ENCODE measurements at places on chromosomes 5 and 9. TPM values are rescaled to one million over a fixed set of nuclear protein-coding genes. Genes with fewer than 3 reads are reported as not detected.

The RNF183 gene
- not detected for total RNA-seq

The TAF11L5 gene
- not detected for total RNA-seq

The PCDHB9 gene
- total RNA-seq = 4.1 TPM

The SLC6A18 gene
- not detected for total RNA-seq

The SHB gene
- 31.8 TPM for total RNA-seq

The ZSWIM6 gene
- total RNA-seq = 7.1 TPM

The OR13C5 gene
- not detected for total RNA-seq

The RMRP gene
- 24,429 TPM for total RNA-seq

The HACD4 gene
- not detected for total RNA-seq

The TMEM203 gene
- 43.5 TPM for total RNA-seq

The SOHLH1 gene
- total RNA-seq = not detected

The HARS1 gene
- 182 TPM for total RNA-seq

The GGTA1 gene
- total RNA-seq = not detected

The PRLR gene
- 0.16 TPM for total RNA-seq

The C9 gene
- total RNA-seq = not detected

All from A375 (cell line).